Stimulated activated memory B cell treated with anti-CD40 and anti-IgM and Interleukin-4, amounts not matched to agents 10 μg/mL and 1 μg/mL and 100 μg/mL, for 72 hours (primary cell): ENCODE measurements at places on chromosomes 2 and 18.
A peak's percentile ranks its signal among the peaks of the same experiment; 100 is the strongest.

GRCh38 chr2:171147081-171147480 is 13.6 kb downstream of the TLK1 start:
- no peak for ATAC-seq

- no peak for ATAC-seq
Measured at GRCh38 chr2:36539631-36540030, 58.3 kb downstream of the FEZ2 start.

GRCh38 chr18:50203801-50204604 is 9.1 kb upstream of the MYO5B start:
- no peak for ATAC-seq

DNA sequence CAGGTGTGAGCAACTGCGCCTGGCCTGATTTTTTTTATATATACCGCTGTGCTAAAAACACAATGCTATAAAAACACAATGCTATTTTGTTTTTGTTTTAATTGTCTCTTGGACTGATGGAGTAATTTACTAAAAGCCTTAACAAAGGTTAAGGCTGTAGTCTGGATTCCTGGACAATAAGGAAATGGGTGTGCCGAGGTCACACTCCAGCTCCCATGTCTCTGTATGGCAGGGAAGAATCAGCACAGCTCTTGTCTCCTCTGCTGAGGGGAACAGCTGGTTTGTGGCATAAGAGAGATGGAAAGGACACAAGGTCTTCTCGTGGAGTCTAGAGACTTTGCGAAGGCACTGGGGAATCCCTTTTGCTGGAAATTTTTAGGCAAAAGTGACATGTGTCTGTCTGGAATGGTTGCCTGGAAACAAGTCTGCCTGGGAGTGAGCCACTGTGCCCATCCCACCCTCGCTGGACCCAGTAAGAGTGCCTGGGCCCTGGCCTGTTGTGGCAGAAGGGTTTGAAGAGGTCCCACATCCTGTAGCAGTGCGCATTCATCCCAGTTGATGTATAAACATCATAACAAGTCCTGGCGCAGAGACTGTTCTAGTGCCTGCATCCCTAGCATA is 73.1 kb downstream of the MAPK4 start:
- ATAC-seq, result no peak

- ATAC-seq, result no peak
Measured at GRCh38 chr2:66553370-66553769, 118.4 kb downstream of the MEIS1 start.

DNA sequence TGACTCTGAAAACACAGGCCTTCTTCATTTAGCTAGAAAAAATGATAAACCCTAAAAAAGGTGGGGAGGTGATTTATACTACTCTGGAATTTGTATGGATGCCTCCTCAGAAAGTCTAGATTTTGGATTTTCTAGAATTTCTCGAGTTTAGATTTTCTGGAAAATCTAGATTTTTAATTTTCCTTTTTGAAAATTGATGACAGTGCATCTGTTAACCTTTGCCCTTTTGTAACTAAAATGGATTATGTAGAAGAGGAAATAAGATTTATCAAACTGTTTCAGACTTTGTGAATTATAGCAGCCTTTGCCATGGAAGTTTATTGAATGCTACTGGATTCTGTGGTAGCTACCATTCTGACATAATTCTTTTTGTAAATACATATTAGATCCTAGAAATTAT is 75.6 kb upstream of the RBM44 start:
- ATAC-seq, result no peak

DNA sequence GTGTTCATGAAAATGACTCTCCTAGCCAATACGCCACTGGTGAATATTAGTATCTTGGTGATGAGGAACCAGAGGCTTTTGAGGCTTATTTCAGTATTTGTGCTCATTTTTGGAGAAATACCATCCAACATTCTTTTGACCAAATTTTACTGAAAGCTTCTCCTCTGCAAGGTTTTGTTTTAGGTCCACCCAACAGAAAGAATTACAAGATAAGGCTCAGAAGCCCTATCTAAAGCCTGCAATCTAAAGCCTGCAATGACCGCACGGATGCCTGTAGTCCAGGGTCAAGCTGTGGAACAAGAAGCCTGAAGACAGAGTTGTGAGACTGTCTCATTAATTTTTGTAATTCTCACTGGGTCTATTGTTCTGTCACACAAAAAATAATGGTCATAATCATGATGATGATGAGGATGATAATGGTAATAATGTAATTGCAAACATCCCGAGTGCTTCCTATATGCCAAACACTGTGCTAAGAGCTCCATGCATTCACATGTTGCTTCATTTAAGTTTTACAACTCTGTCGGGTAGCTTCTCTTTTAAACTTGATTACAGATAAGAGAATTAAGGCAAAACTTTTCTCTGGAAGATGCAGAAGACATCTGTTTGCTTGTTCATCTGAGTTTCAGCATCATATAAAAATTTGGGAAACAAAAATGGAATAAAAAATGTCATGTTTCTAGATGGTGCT is 33.2 kb upstream of the NCOA1 start:
- ATAC-seq, result no peak

DNA sequence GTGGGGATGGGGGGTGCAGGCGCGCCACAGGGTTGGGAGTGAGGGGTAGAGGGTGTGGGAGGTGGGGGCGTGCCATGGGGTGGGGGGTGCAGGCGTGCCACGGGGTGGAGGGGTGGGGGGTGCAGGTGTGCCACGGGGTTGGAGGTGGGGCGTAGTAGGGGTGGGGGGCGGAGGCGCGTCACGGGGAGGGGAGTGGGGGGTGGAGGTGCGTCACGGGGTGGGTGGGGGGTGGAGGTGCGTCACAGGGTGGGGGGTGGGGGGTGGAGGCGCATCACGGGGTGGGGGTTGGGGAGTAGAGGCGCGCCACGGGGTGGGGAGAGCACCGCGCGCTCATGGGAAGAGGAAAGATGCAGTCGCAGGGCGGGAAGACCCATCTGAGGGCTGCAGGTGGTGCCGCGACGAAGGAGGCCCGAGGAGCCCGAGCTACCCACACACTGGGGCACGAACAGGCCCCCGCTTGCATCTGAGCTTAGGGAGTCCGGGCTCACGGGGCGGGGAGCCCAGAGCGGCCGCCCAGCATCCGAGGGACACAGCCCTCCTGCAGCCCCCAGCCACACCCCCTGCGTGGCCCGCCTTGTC is 37.5 kb downstream of the SNED1 start:
- ATAC-seq, result peak; percentile 56

GRCh38 chr2:127081826-127082633 is 24.9 kb downstream of the BIN1 start:
- ATAC-seq, result peak; percentile 79

DNA sequence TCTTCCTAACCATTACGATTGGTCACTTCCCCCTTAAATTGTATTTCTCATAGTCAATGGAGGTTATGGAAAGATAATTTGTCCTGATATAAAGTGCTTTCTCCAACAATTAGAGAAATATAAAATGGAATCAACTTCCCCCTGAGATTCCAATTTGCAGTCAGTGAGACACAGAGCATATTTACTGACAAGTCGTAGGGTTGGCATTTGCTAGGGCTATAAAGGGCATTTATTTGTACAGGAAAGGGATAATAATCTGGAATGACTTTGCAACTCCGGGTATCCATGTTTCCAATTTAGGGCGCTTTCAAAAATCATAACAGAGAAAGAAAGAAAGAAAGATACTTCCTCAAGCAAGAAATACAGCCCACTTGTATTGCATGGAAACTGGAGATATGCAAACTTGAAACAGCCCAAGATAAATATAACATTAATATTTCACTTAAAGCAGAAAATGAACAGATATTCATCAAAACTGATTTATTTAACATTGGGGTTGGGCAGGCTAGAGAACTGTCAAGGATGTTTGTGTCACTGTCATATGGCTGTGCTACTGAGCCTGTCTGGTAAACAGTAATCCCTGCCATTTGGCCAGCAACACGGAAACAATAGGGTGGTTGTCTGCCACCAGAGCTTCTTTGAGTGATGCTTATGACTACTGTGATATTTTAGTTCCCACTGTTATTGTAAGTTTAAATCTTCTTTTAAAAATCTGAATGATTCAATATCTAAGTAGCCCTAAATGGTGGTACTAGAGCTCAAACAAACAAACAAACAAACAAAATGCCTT is 621.8 kb downstream of the LRP1B start:
- ATAC-seq, result no peak

GRCh38 chr2:38978296-38978903 is 88.7 kb downstream of the ARHGEF33 start:
- no peak for ATAC-seq

DNA sequence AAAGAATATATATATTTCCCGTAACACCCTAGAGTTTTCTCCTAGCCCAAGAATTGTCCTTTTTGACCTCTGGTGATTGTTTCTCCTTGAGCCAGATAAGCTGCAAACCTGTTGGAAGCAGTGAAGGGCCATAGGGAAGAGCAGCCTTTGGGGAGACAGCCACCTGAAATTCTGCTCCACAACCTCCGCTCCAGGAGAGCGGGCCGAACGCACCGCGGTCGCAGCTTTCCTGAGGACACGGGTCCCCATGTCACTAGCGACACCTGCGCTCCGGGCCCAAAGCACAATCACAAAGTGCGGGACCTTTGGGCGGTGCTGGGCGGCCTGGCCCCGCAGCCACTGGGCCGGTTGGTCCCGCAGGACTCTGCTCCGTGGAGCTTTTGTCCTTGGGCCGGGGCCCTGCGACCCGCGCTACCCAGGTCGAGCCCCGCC is 557 bp upstream of the DSG2 start:
- ATAC-seq, result no peak

- ATAC-seq, result no peak
Measured at GRCh38 chr2:120291401-120292311, 39.0 kb downstream of the RALB start.

- peak; percentile 24 for ATAC-seq
Measured at GRCh38 chr2:43142921-43143438, 83.4 kb downstream of the ZFP36L2 start.

DNA sequence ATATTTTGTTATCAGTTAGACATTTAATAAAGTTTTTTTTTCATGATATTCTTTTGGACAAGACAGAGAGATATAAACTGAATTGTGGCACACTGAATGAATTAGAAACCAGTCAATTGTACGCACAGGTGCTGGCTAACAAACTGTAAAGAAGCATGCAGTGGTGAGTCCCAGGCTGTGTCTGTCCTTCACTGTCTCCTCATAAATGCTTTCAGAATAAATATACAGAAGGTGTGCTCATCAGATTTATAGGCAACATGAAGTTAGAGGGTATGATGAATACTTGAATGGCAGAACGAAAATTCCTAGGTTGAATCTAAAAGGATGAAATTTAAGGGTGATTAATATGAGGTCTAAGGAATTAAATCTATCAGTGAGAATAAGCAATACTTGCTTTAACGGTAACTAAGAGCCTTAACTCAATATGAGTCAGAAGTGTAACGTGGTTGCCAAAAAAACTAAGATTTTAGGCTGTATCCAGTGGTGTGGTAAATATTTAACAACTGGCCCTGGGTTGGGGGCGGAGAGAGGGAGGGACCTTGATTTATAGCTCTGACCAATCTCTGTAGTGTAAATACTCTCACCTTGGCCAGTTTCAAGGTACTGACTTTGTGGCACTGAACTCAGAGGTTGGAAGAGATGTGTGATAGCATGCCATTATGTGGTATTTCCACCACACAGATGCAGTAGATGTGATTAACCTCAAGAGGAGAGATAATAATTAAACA is 41.9 kb upstream of the AAK1 start:
- ATAC-seq, result no peak

DNA sequence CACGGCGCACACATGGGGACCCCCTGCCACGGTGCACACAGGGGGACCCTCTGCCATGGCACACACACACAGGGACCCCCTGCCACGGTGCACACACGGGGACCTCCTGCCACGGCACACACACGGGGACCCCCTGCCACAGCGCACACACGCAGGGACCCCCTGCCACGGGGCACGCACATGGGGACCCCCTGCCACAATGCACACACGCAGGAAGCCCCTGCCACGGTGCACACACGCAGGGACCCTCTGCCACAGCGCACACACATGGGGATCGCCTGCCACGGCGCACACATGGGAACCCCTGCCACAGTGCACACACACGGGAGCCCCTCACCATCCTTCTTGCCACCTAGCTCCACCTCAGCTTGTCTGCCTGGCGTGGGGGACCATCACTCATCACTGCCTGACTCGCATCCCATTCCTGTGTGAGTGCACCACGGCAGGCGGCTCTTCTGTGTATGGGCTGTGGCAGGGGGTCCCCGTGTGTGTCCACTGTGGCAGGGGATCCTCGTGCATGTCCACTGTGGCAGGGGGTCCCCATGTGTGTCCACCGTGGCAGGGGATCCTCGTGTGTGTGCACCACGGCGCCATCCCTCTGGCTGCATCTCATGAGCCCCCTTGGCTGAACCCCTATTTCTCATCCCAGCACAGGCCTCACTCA is 206.7 kb downstream of the EIPR1 start:
- ATAC-seq, result peak; percentile 66

- ATAC-seq, result no peak
Measured at GRCh38 chr2:145598434-145598833, 1078.5 kb upstream of the ZEB2 start.

- ATAC-seq, result no peak
Measured at GRCh38 chr2:178927173-178927572, 120.0 kb upstream of the TTN start.

DNA sequence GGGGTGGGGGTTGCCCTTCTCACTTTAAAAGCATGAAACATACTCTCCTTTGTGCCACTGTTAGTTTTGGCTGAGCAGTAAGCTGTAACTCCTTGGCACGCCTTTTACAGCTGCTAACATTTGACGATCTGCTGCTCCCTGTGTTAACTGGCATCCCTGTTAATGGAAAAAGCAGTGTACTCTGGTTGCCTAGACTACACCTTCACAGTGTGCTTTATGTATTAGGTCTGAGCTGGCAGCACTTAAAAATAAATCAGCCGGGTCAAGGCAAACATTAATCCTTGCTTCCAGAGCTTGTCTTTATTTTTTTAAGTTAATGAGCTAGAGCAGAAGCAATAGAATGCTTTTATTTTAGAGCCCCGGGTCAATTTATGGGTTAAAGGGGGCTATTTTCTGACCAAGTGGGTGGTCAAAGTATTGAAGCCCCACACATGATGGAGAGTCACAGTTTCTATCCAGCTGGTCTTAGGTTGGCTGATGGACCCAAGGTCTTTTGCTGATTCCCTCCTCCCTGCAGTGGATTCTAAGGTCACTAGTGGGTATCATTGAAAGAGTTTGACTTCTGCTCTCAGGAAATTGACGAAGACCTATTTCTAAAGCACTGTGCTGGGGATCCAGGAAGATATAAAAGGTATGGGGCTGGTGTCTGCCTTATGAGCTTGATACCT is 54.5 kb downstream of the CFAP221 start:
- no peak for ATAC-seq

DNA sequence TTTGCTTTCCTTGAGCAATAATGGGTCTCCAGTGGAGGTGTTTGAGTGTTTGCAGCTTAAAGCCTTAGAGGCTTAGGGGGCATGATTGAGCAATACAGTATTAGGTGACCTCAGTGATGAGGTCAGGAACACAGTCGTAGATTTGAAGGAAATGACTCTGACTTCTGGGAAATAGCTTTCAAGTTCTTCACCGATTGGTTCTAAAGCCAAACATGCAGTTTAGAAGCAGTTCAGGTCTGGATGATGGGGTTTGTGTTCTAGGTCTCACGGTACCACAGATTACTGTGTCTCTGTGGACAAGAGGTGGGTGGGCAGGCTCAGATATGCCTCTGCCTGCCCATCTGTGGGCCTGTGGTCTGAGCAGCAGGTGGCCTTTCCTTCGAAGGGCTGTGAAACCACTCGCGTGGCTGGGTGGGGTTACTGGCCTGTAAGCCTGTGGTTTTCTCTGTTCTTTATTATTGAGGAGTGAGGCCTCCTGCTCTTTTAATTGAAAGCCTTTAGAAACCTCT is 7.8 kb downstream of the MTHFD2 start:
- peak; percentile 95 for ATAC-seq

- no peak for ATAC-seq
Measured at GRCh38 chr18:32373505-32373904, 97.2 kb downstream of the GAREM1 start.
